ENCODE measurements at places on chromosomes 7 and 10.

DNA sequence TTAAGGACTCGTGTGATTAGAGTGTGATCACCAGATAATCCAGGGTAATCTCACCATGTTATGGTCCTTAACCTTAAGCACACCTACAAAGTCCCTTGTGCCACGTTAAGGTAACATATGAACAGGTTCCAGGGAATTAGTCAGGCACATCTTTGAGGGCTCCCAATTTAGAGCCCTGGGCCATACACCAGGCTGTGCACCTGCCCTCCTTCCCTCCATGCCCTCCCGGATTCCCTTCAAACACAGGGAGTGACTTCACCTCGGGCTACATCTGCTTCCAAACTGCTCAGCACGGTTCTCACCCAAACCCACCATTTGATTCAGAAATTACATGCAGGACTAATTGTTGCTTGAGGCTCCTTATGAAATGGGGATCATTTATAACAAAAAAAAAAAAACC is 93.9 kb upstream of the HABP2 start:
- DNase-seq = no peak

DNA sequence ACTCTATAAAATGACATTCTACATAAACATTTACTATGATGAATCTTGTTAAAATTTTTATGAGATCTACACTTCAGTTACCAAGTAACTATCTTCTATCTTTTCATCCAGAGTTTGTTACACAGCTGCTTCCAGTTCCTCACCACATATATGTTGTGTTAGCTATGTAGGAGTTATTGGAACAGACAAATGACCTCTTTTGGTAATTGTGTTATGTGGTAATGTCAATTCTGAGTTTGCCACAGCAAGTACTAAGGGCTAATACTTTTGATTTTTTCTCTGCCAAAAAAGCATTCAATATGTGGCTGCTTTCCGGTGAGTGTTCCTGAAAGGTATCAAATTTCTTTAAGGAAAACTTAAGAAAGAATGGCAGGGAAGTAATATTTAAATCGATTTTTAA is 573.9 kb upstream of the PCDH15 start:
- peak; percentile 37 for DNase-seq

DNA sequence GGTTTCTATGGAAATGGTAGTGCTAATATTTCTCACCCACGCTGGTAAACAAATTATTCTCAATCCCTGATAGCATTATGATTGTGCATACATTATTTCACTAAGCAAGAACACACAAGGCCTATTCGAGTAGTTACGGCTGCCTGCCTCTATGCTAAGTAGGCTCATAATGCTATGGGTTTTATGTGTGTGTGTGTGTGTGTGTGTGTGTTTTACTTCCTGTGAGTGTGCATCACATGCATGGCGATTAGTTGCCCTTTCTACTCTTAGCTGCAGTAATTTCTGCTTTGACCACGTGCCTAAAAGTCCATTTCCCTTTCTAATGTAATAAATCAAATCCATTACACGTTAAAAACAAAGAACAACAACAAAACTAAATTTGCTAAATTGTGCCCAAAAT is 117.0 kb downstream of the CHCHD3 start:
- no peak for DNase-seq

- DNase-seq = no peak
These were observed 1310.8 kb downstream of the XPNPEP1 start for GRCh38 chr10:108612485-108612884.

DNA sequence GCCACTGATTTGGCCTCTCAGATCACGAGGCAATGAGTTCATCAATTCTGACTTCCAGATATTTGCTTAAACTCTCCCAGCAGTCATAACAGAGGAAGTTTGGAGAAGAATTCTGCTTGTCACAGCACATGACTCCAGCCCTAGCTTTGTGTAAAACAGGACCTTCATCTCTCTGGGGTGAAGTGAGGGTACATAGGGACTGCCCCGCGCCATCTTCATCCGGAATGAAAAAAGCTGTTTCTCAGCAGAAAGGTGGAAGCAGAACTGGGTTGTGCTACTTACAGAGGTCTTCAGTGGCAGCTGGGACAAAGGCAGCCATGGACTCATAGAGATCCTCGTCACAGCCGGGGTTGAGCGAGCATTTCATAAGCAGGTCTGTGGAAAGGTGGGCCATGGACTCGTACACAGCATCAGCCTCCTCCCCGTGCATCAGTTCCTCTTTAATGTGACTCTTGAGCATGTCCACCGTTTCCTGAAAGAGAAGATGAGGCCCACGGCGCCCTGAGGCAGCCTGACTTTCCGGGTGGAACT is 58.4 kb upstream of the TM9SF3 start:
- DNase-seq = no peak

DNA sequence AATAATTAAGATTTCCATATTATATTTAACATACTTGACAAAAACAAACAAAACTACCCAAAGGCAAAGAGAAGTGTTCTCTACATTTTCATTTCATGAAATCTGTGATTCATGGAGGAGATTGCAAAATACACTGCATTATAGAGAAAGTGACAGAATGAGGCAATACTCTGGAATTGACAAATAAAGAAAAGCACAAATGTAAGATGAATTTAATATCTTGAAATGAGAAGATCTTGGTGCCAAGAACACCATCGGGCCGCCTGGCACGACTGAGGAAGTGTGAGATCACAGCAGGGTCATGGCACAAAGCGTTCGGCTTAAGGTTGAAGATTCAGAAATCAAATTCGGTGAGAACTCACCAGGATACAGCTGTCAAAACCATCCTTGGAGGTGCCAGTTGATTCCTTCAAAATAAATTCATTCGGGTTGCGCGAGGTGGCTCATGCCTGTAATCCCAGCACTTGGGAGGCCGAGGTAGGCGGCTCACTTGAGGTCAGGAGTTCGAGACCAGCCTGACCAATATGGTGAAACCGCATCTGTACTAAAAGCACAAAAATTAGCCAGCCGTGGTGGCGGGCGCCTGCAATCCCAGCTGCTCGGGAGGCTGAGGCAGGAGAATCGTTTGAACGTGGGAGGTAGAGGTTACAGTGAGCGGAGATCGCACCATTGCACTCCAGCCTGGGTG is 174.0 kb upstream of the PFKP start:
- DNase-seq = no peak

GRCh38 chr7:76048668-76048988 is 722 bp downstream of the MDH2 start:
- peak; percentile 39 for DNase-seq

GRCh38 chr7:81445462-81445861 is 324.4 kb downstream of the HGF start:
- DNase-seq = peak; percentile 19

DNA sequence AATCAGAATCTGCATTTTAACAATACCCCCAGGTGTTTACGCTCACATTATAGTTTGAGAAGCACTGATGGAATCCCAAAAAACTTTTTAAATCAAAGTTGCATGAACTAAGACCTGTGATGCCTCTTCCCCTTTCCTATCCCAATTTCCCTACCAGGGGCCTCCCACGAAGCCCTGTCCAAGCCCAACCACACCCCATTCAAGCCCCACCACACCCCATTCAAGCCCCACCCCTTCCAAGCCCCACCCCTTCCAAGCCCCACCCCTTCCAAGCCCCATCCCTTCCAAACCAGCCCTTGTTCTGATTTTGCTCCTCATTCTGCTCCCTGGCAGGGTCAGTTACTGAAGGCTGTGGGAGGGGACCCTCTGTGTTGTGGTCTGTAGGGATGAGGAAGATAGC is 9.8 kb upstream of the AQP1 start:
- no peak for DNase-seq

DNA sequence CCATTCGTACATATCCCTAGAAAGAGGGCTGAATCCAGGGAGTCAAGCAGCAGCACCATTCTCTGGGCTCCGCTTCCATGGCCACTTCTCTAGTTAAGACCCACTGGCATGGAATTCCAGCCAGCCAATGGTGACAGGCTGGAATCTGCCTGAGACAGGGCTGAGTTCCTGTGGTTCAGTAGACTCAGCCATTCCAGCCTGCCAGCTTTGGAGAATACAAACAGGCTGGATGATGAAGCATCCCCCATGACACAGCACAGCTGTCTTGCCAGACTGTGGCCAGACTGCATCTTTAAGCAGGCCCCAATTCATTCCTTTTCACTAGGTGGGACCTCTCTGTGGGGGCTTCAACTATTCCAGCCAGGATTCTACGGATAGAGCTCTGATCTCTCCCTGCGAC is 329.6 kb downstream of the XPNPEP1 start:
- DNase-seq = no peak

All from fibroblast of skin of right quadriceps (primary cell).